ENCODE measurements at places on chromosomes 12 and 14.

GRCh38 chr12:121793838-121794533, 498 bp upstream of the RHOF start:
- DNase-seq = peak; percentile 92

DNA sequence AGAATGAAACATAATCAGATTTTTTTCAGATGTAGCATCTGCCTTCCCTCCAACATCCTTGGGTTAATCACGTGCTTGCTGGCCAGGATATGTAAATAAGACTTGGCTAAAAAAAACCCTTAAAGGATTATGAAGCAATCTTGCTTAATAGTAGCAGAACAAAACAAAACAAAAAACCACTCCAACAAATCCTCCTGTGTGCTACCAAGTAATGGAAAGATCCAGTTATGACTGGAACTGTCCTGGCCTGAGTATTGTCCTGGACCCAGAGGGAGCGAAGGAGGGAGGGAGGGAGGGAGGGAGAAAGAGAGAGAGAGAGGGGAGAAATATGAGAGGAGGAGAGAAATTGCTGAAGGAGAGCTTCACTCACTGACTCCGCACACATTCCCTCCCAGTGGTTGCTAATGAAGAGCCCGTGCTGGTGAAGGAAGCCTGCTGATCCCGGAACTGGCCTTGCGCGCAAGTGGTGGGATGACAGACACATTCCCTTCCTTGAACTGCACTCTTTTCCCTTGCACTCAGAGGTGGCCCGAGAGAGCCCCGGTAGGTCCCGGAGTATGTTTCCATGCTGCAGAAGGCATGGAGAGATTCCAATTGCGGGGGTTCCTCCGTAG, 57.2 kb downstream of the HMGA2 start:
- DNase-seq = peak; percentile 44

DNA sequence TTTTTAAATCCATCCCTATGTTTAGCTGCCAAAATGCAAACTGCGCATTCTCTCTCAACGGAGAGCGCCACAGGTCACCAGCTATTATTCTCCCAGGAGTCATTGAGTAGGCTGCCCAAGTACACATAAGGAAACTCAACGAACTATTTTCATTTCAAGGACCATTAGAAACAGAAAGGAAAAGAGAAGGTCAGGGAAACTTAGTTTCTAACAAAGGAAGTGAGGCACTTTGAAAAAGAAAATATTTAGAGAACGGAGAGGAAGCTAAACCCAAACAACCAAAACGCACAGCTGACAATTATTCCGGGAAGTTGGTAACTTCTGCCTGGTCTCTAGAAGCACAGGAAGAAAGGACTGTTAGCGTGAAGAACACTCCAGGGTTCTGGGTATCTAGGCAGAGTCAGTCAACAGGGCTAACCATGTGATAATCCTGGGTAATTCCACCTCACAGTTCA, 23.5 kb downstream of the GPHB5 start:
- no peak for DNase-seq

DNA sequence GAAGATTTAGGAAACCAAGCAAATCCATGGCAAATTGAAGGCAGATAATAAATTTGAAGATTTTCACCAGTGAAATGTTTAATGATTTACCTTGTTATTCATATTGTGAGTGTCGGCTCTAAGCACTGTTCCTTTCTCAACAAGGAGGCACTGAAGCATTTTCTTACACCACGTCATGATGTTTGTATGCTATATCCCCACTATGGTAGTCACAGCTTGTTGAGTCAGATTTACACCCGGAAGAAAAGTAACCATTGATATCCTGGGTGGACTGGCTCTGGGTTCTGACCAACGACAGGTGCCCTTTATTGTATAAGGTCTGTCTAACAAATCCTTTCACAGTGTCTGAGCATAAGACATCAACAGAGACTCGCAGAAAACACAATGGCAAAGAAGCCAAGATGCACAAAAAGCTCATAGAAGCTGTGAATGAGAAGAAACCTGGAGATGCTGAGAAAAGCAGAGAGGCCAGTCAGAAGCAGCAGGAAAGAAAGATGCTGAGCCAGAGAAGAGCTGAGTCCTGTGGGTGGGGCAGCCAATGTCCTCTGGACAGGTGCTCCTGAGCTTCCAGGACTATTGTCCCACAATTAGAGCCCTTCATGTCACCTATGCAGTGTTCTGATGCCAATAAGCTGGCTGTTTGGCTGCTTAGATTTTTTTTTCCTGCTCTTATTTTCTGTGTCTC, 49.7 kb upstream of the ARHGAP5 start:
- DNase-seq = peak; percentile 68

DNA sequence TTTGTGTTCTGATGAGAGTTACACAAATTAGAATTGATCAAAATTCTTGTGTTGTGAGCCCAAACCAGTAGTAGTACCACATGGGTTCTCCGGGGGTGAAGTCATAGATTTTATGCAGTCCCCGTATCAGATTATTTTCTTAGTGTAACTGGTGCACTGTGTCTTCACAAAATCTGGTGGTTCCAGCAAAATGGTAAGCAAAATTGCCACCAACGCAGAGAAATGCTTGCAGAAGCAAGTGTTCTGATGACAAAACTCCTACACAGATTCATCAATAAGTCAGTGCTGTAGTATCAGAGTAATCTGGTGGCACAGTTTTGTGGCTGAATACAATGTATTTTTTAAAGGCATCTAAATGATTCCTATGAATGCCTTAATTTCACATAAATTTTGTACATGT, 1.3 kb upstream of the CACNA2D4 start:
- no peak for DNase-seq

DNA sequence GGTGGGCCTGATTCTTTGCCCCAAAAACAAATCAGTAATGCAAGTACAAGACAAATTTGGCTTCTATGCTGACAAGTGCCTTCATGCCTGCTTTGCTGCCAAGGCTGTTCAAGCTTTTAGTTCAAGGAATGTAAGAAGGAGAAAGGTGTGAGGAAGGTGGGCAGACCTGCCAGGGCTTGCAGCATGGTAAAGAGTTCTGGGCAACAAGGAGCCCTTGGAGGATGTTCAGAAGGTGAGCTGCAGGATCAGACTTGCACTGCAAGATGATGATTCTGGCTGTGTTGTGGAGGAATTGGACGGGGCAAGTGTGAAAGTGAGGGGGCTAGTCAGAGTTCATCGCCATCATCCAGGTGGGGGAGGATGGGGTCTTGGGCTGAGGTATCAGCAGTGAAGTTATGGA, 167.9 kb downstream of the NUAK1 start:
- no peak for DNase-seq

DNA sequence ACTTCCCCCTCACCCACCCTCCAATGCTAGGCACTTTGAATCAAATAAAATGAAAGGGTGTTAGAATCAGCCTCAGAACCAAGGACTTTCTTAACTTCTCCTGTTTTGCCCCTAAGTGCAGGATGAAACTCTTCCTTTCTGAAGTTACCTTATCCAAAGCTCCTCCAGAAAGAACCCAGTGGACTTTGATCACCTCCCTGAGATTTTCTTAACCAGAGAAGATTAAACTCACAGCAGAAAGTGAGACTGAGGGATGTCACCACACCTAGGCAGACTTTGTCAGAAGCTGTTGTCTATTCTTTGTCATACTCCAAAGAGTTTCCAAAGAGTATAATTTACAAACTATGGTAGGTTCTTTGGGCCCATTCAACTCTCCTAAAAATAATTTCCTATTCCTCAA, 14.2 kb upstream of the RNASE3 start:
- DNase-seq = no peak

DNA sequence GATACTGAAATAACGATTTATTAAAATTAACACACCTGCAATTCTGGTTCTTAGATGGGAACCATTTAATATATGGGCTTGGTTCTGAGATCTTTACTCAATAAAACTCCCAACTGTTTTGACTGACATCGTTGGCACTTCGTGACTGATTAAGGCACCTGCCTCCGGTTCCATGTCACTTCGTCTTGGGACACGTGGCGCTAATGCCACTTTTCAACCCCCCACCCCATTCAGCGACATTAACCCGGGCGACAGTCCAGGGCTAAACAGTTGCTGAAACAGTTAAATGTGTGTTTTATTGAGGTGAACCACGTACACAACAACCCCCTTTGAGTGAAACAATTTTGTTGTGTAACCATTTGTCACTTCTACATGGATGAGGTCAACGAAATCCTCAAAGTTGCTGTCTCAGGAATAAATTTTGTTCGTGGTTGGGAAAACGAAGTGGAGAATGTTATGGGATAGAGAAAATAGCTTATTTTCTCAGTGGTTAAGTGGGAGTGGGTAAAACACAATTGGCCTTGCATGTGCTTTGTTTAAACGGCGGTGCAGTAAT, 9.9 kb upstream of the SLC38A2 start:
- peak; percentile 1 for DNase-seq

- no peak for DNase-seq
Observed at GRCh38 chr12:18411453-18411852, 150.1 kb downstream of the PIK3C2G start.

DNA sequence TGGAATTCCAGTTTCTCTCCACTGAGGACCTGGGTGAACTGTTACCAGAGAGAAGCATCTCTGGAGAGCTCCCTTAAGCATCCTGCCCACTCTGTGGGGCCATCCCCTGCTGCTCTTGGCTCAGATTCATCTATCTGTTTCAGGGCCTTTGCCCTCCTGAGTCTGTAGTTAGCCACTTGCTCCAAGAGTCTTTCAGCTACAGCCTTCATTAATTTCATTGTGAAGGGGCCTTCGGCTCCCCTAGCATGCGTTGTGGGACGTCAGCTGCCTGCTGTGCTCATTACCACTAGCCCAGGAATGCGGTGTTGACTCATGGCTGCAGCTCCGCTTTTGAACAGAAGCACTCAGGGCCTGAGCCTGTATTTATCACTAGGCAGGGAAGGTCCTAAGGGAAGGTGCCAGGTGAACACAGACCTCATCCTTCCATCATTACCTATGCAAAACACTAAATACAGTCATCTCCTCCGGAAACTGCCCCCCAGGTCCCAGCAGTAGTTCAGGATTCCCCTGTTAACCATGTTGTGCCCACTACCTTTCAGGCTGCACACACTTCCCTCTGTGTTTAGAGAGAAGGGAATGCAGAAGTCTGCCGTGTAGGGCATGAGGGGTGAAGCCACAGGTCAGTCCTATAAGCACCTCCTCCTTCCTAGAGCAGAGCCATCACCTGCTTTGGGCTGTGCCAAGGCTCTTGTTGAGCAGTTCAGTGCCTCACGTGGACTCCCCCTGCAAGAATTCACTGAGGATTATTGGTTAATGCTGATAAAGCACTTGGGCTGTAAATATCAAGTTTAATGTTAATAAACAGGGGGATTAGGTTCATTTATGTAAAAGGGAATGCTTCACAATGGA, 191.4 kb downstream of the CACNA1C start:
- DNase-seq = peak; percentile 93

- peak; percentile 7 for DNase-seq
Observed at GRCh38 chr14:80304125-80304766, 92.9 kb upstream of the DIO2 start.

DNA sequence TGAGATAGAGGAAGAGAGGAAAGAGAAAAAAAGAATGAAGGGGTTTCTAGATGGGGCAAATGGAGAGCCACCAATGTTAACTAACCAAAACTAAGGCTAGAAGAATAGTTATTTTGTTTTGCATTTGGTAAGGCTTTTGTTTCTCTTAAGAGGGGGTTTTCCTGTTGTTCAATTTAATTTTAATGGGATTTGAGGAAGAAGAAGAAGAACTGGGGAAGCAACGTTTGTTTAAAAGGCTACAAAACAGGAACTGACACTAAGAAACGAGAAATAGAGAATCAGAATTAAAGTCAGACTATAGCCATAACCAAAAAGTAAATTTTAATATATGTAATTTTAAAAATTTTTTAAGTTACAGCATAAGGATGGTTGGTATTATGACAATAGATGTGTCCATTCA, 13.7 kb downstream of the TXNDC16 start:
- no peak for DNase-seq
